ENCODE measurements at places on chromosomes 3 and 15.

DNA sequence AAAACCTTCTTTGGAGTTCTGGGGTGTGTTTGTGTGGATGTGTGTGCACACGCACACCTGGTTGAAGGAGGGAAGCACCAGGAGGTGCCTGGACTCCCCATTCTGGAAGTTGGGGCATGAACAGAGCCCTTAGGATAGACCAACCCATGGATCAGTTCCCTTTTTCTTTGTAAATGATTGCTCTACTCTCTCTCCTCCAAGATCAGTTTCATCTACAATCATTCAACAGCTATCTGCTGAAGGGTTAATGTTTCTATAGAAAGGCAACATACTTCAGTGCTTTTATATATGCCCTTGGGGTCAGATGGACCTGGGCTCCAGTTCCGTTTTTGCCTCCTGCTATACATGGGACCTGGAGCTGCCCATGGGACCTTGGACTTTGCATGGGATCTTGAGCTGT lies 352.1 kb upstream of the CFAP20DC start:
- no peak for DNase-seq

DNA sequence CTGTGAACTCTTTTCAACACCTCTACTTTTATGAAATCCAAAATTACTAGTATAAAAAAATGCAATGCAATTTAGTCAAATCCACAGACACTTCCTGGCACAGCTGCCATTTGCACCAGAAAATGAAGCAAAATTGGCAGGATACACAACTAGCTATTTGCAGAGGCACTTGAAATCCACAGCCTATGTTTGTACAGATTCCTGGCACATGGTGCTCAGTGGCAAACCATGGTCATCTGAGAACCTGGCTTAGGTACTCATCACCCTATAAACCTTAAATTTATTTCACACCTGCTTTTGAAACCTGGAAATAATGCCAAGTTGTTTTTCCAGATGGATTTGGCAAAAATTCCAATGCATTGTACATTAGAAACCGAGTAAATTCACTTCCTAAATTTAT lies 20.2 kb upstream of the PPM1L start:
- no peak for DNase-seq

DNA sequence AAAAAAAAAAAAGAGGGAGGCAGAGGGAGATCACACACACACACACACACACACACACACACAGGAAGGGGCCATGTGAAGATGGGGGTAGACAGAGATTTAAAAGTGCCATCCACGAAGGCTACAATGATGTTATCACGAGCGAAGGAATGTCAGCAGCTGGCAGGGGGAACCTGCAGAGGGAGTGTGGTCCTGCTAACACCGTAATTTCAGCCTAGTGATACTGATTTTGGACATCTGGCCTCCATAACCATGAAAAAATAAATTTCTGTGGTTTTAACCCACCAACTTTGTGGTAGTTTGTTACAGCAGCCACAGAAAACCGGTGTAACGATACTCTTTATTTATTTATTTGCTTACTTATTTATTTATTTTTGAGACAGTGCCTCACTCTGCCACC lies 76.0 kb downstream of the TMCO5A start:
- no peak for DNase-seq

GRCh38 chr3:76438971-76439370 lies 600.9 kb upstream of the ROBO2 start:
- no peak for DNase-seq

DNA sequence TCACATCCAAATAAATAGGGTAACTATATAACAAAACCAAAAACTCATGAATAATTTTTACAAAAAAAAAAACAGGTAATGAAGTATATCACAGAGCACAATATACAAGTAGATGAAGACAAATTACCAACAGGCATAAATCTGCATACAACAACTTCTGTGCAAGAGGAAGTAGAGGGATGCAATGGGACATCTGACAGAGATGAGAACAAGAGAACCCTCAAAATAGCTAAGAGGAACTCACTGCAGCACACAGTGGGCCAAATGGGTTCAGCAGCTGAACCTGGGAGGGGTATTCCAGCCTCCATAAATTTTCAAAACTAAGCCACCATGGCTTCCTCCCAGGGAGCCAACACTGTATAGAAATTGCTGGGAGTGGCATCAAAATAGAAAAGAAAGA lies 9.6 kb upstream of the BTLA start:
- no peak for DNase-seq

DNA sequence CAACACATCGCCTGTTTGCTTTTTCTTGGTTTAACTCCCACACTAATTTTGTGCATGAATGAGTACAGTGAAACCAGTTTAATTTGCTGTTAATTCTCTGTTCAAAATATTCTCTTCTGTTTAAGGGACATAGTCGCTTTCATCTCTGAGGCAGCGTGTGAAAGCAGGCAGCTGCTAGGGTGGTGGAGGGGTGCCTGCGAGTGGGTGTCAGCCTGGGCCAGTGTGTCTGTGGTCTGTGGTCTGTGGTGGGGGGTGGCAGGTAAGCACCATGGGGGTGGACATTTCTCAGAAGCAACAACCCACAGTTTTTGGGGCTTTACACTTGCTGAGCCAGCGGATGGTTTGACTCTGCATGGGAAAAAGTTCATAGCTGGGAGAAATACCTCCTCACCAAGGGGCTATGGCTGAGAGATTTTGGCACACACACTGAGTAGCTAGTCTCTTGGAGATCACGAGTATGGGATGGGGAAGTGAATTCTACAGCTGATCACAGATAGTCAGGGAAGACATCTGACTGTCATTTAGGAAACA lies 109.2 kb downstream of the EPHB1 start:
- DNase-seq = peak; percentile 61

- DNase-seq = no peak
Observed at GRCh38 chr3:37183375-37183831, 9.0 kb upstream of the LRRFIP2 start.

GRCh38 chr3:188067932-188068331 lies 86.0 kb upstream of the LPP start:
- no peak for DNase-seq

- no peak for DNase-seq
Observed at GRCh38 chr3:138696666-138697370, 88.2 kb downstream of the FAIM start.

GRCh38 chr15:76588811-76589747 lies 252.5 kb downstream of the ISL2 start:
- DNase-seq = no peak

- peak; percentile 6 for DNase-seq
Observed at GRCh38 chr15:62942428-62942827, 100.1 kb upstream of the TPM1 start.

DNA sequence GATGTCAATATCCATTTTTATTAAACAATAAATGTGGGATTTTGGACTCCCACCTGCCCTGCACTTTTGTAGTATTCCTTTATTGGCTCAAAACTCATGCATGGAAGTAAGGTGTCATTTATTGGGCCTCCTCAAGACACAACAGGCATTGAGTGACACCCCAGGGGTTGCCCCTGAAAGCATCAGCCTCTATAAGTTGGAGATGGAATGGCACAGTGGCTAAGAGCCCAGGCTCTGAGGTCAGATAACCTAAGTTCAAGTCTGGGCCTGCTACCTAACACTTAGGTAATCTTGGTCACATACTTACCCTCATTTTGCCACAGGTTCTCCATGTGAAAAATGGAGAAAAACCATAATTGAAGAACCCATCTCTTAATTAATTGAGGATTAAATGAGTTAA lies 4.6 kb downstream of the CAPN3 start:
- no peak for DNase-seq

- DNase-seq = no peak
Observed at GRCh38 chr3:29486096-29486495, 205.2 kb downstream of the RBMS3 start.

GRCh38 chr3:124451630-124452317 lies 278.5 kb upstream of the UMPS start:
- DNase-seq = no peak

GRCh38 chr15:70088455-70088854 lies 9.3 kb downstream of the TLE3 start:
- DNase-seq = no peak

- DNase-seq = no peak
Observed at GRCh38 chr3:39637807-39638206, 170.3 kb downstream of the MOBP start.

- DNase-seq = no peak
Observed at GRCh38 chr15:39444735-39445470, 136.0 kb upstream of the THBS1 start.

- no peak for DNase-seq
Observed at GRCh38 chr15:72168131-72168807, 29.3 kb downstream of the GRAMD2A start.

DNA sequence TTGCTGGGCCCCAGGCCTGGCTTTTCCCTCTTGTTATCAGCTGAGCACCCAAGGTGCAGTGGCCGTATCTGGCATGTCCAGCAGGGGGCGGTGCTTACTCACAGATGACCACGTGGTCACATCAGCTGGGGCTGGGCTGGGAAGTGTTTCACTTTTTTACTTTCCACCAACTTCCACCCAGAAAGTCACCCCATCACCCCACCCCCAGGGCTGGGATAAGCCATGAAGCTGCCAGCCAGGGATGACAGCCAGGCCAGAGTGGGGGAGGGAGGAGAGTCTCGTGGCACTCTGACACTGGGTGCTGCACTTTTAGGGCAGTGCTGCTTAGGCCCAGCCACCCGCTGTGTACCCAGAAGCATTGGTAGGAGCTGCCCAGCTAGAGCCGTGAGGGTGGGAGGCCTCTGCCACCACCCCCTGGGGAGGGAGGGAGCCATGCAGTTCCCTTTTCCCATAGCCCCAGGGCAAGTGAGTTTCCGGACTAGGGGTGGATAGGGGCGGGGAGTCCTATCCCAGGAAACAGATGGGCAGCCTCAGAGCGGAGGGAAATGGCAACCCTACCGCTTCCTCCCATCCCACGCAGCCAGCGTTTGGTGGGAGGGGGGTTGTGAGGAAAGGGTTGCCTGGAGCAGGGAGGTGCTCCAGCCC lies 6.1 kb downstream of the PPCDC start:
- DNase-seq = peak; percentile 96

DNA sequence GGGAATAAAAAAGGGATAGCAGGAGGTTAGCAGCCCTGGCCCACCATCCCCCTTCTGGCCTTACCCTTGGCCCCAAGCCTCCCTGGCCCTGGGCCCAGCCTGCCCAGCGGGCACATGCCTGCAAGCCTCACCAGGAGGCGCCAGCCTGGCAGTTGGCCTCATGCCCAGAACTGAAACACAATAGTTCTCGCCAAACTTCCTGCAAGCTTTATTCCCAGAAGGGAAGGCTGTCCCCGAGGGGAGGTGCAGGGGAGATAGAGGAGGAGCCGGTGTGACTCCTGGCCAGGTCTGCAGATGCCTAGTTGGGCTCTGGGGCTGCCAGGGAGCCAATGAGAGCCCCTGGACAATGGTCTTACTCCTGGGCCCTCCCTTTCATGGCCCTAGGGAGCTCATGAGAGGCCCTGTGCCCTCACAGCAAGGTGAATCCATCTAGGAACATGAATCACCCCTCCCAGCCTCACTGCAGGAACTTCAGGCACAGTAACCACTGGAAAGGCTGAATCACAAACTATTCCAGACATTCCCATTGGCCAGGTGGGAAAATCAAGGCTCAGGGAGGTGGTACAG lies 4.0 kb downstream of the CCDC33 start:
- no peak for DNase-seq

DNA sequence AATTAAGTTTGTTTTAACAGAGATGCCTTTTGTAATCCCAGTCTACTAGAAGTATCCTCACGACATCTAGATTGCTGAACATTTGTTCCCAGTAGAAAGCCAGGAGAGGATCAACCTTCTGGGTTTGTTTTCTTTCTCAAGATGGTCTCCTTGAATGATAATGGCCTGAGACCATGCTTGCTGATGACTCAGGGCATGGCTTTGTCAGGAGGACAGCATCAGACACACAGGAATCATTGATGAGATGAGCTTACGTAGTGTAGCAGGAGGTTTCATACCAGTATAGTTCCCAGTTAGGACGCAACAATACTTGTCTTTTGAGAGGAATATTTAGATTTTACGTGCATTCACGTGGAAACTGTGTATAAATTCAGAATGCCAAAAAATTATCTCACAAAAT lies 38.6 kb downstream of the ATP1B3 start:
- no peak for DNase-seq

DNA sequence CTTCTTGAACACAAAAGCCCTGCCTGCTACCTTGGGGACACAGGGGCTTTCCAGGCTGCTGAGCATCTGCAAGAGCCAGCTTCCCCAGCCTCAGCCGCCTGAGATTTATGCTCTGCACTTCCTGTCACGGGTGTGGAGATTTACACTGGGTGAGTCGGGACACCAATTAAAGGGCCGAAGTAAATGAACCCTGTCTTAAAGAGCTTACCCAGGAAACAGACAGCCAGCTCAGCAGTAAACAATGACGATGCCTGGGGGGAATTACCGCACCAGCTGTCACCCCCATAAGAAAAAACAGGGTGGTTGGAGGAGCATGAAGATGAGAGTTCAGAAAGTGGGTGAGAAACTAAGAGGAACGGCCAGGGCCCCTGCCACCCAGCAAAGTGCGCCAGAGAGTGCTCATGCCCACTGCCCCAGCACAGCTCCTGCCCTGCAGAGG lies 37.5 kb upstream of the IQSEC1 start:
- DNase-seq = no peak

GRCh38 chr3:10932596-10932995 lies 60.0 kb upstream of the SLC6A1 start:
- no peak for DNase-seq

DNA sequence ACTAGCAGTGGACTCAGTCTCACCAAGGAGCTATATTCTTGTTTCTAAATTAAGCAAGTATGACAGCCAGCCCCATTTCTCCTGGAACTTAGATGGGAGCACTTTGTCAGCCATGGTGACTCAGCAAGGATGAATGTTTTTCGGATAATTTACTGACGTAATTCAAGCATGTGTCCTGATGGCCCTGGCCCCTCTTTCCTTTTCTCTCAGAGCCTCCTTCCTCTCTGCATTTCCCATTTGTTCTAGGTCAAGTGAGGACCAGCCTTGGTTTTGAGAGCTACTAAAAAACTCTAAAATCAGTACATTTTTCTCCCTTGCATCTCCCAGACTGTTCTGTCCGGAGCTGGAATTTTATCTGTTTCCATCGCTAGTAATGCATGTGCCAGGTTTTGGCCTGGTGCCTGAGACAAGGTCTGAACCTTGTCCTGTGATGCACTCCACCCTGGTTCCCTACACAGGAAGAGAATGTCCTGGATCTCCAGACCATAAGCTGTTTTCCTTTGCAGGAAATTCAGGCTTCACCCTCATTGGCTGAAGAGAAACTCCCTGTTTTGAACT lies 256.6 kb upstream of the ROPN1 start:
- DNase-seq = no peak

GRCh38 chr3:134647902-134648760 lies 2.7 kb downstream of the KY start:
- DNase-seq = no peak

DNA sequence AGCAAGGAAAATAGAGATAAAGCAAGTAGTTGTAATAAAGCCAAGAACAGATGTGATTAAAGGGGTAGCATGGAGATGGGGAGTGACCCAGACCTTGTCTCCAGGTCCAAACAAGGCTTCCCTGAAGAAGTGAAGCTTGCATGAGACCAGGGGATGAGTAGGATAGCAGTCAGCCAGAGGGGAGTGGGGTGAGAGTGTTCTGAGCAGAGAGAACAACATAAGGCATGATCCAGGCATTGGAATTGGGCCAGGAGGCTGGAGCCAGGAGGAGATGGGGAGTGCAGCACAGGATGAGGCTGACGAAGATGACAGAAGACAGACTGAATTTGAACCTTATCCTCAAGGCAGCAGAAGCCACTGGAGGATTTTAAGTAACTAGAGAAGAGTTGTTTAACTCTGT lies 7.2 kb downstream of the TMOD2 start:
- DNase-seq = no peak

- no peak for DNase-seq
Observed at GRCh38 chr3:11631820-11632219, 11.9 kb downstream of the VGLL4 start.

Data from stimulated activated CD8-positive, alpha-beta memory T cell treated with anti-CD3 and anti-CD28 coated beads, Interleukin-4, amount 100 ng/mL, for 48 hours (primary cell).